Amygdala (tissue), 56 donors: ENCODE measurements at places on chromosomes 3 and 15.

DNA sequence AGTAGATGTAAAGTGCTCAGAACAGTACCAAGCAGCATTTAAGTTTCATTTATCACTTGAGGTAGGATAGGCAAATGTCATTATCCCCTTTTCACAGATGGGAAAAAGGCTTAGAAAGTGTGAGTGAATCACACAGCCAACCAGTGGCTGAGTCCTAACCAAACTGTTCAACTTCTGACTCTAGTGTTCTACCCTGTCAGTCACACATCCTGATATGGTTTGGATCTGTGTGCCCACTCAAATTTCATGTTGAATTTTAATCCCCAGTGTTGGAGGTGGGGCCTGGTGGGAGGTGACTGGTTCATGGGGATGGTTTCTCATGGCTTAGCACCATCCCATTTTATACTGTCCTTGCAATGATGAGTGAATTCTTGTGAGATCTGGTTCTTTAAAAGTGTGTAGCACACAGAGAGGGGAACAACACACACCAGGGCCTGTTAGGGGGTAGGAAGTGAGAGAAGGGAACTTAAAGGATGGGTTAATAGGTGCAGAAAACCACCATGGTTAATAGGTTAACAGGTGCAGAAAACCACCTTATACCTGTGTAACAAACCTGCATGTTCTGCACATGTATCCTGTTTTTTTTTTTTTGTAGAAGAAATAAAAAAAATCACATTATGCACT is 304.7 kb downstream of the SUCLG2 start:
- no peak for DNase-seq

DNA sequence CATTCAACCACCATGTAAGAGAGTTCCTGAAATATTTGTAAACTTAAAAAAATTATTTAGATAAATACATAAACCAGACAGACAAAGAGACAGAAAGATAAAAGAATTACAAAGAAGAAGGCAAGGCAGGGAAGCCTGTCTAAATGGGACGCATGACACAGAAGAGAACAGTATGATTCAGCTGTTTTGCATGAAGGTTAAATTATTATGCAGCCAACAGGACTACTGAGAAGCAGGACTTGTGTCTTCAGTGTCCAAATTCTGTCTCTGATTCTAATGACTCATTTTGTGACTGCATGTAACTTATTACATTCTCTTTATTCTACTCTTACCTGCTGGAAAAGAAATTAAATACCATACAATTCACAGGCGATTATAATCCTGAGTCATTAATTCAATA is 340.4 kb upstream of the KCNMB2 start:
- no peak for DNase-seq

GRCh38 chr3:16067837-16068471 is 106.5 kb upstream of the GALNT15 start:
- DNase-seq: no peak

DNA sequence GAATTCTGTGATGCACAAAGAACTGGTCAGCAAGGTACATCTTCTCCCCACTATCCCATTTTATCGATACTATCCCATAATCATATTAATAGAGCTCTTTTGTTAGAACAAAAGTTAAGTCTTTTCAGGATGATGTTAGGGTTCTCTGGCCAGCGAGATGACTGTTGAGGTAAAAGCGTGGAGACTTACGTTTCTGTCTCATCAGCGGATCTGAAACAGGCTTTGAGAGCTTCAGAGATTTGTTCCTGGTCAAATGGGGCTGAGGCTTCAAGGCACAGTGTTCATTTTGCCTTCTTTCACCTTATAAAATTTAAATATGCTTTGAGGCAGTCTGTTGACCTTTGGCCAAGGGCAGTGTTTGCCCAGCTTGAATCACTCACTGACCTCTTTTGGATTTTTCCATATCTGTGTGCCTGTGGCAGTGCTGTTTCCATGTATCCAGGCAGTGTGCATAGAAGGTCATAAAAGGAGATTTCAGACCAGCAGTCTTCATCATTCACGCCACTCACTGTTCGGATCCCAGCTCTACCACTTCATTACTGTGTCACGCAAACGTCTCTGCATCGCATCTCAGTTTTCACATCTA is 3.1 kb downstream of the ADAMTSL3 start:
- DNase-seq: no peak

GRCh38 chr3:185328324-185329004 is 34.5 kb upstream of the MAP3K13 start:
- DNase-seq: no peak

GRCh38 chr15:73515527-73515926 is 72.6 kb downstream of the REC114 start:
- no peak for DNase-seq

DNA sequence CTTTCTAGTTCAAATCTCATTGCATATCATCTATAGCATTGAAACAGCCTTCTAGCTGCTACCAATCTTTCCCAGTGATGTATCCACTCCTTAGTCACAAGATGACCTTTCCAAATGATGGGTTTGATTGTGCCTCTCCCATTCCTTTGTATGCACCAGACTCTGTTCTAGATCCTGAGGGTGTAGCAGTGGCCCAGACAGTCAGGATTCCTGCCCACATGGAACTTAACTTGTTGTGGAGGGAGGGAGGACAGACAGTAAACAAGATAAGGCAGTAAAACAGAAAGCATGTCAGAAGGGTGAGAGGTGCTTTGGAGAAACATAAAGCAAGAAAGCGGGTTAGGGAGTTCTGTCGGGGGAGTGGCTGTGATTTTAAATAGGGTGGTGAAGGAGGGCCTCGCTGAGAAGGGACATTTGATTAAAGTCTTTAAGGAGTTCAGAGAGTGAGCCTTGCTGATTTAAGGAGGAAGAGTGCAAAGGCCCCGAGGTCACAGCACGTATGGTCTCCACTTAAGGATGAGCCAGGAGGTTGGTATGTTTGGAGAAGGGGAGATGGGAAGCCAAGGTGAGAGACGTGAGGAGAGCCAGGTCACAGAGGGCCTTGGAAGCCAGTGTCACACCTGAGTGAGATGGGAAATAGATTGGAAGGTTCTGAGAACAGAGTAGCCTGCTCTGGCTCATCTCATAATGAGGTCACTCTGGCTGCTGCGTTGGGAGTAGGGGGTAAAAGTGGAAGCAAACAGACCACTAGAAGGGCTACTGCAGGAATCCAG is 38.3 kb downstream of the FAM43A start:
- DNase-seq: no peak

DNA sequence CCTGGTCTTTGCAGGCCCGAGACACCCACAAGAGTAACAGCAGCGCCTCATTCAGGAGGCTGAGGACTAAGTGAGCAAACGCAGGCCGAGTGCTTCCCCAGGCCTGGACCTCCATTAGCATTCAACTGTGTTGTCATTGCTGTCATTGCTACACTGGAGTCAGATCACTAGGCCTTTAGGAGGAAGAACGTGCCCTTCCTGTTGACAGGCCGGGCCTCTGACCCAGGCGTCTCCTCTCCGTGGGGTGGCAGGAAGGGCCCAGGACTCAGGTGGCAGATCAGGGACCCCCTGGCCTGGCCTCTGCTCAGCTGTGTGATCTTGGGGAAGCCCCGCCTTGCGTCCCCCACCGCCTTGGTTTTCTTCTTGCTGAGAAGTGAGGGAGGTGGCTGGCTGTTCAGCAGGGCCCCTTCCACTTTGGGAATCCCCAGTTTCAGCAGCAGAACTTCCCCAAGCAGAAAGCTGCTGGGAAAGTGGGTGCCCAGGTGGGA is 19.1 kb downstream of the ZDHHC19 start:
- DNase-seq: no peak
